ENCODE measurements at places on chromosomes 7 and 10.

- DNase-seq, result no peak
Observed at GRCh38 chr10:132478341-132479023, 59.1 kb upstream of the INPP5A start.

DNA sequence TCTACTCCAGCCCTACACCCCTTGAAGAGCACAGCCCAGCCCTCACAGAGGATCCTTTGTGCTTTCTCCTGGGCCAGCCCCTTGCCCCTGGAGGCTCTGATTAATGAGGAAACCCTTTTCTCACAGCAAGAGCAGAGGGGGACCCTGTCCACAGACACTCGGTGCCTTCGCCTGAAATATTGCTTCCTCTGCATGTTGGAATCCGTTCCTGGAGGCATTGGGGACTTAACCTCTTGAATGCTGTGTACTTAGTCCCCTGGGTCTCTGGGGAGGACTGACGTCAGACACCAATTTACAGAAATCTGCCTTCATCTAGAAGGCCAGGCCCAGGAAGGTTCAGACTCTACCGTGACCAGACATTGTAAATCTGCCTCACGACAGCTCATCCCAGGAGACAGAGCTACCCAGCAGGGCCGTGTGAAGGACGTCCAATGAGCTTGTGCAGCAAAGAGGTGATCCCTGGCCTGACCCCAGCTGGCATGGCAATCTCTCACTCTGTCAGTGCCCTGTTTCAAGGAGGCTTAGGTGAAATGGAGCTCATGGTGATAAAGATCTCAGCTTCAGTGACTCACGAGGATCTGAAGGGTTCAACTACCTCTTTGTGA is 8.1 kb upstream of the TMEM72 start:
- no peak for DNase-seq

- DNase-seq, result no peak
Observed at GRCh38 chr10:35459449-35459847, 123.1 kb downstream of the CCNY start.

GRCh38 chr10:118034791-118035261 is 11.9 kb downstream of the RAB11FIP2 start:
- no peak for DNase-seq

DNA sequence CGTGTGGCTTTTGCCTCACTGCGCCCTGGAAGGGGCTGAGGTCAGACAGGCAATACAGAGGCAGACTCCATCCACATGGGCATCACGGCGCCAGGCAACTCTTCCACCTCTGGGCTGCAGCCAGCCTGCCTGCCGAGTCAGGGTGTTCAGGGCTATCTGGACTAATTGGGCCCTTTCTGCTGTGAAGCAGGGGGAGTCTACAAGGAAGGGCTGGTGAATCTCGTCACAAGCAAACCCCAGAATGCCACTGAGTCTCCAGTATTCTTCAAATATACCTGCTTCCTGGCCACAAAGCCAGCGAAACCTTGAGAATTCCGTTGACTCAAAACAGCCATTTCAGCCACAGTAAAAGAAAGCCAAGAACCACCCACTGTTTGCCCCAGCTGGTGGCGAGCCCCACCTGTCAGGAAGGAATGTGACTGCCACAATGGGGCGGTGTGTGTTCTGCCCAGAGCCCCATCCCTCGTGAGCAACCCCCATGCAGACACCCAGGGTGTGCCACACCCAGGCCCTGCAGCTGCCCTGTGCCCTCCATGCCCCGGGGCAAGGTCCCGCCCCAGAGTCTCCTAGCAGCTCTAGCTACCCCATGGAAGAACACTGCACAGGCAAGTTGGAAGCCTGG is 117.3 kb downstream of the FAM53B start:
- no peak for DNase-seq

DNA sequence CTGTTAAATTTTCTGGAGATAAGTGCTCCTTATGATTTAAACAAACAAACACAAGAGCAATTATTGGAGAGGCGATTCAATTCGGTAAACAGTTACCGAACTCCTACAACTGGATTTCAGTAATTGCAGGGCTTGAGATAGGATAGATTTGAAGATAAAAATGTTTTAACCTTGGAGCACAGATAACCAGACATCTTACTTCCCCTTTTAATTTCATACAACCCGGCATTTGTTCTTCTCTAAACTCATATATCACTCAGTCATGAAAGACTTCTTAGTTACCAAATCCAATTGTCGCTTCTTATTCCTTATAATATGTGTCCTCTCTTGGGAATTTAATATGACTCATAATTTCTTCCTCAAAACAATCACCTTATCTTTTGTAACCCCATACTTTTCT is 235.9 kb upstream of the CSTF2T start:
- DNase-seq, result no peak

- DNase-seq, result no peak
Observed at GRCh38 chr7:8149222-8149621, 112.7 kb downstream of the ICA1 start.

- DNase-seq, result no peak
Observed at GRCh38 chr10:95428701-95429100, 132.5 kb downstream of the SORBS1 start.

GRCh38 chr10:49761201-49761788 is 828 bp downstream of the OGDHL start:
- no peak for DNase-seq

DNA sequence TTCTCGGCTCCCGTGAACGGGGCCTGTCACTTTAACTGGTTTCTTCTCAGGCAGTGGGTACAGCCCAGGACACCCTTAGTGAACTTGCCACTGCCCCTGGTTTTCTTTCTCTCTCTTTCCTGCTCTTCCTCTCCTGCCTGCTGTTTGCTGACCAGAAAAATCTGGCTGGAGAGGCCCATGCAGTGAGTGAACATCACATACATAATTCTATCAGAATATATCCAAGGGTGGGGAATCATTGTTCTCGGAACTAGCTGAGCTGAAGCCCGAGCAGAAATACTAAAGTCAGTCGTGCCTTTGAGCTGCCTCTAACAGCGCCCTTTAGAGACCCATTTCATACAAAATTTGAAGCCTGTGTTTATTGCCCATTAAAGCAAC is 501.5 kb upstream of the GALNT17 start:
- DNase-seq, result no peak

DNA sequence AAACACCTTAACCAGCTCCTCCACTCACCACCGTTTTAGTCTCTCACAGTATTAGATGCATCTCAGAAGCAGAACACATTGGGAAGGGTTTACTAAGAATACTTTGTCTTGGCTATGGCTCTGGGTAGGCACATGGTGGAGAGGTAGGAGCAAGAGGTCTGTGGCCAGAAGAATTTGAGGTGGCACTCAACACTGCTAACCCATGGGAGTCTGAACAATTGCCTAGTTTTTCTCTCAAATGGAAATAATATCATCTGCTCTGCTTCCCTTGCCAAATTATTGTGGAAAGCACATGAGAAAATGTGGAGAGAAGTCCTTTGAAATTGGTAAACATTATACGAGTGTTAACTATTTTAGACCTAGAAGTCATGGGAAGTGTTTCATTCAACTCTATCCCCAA is 214.3 kb downstream of the SKAP2 start:
- no peak for DNase-seq

GRCh38 chr7:19146699-19147098 is 1.5 kb upstream of the FERD3L start:
- DNase-seq, result no peak

- DNase-seq, result peak; percentile 92
Observed at GRCh38 chr7:120988591-120989256, at the start of gene CPED1. Gene CPED1, plus strand, starts transcription at chr7:120988711. Its CDS starts 911 bp downstream, at chr7:120989622.

- no peak for DNase-seq
Observed at GRCh38 chr7:6168477-6168868, 104.0 kb downstream of the CYTH3 start.

DNA sequence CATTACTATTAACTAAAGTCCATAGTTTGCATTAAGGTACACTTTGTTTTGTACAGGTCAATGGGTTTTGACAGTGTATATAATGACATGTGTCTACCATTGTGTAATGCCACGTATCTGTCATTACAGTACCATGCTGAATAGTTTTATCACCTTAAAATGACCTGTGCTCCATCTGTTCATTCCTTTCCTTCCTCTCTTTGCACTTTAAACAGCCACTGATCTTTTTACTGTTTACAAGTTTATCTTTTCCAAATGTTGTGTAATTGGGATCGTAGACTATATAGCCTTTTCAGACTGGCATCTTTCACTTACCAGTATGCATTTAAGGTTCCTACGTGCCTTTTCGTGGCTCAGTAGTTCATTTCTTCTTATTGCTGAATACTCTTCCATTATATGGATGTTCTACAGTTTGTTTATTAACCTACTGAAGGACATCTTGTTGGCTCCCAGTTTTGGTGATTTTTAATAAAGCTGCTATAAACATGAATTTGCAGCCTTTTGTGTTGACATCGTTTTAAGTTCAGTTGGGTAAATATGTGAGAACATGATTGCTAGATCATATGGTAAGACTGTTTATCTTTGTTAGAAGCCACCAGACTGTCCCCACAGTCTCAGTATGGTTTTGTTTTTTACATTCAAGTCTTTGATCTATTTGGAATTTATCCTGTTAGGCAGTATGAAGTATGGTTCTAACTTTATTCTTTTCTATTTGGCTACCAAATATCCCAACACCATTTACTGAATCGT is 24.7 kb downstream of the STAM start:
- no peak for DNase-seq

- no peak for DNase-seq
Observed at GRCh38 chr10:18401416-18402195, 249.8 kb downstream of the NSUN6 start.

- no peak for DNase-seq
Observed at GRCh38 chr7:71422104-71422503, 290.2 kb downstream of the GALNT17 start.

DNA sequence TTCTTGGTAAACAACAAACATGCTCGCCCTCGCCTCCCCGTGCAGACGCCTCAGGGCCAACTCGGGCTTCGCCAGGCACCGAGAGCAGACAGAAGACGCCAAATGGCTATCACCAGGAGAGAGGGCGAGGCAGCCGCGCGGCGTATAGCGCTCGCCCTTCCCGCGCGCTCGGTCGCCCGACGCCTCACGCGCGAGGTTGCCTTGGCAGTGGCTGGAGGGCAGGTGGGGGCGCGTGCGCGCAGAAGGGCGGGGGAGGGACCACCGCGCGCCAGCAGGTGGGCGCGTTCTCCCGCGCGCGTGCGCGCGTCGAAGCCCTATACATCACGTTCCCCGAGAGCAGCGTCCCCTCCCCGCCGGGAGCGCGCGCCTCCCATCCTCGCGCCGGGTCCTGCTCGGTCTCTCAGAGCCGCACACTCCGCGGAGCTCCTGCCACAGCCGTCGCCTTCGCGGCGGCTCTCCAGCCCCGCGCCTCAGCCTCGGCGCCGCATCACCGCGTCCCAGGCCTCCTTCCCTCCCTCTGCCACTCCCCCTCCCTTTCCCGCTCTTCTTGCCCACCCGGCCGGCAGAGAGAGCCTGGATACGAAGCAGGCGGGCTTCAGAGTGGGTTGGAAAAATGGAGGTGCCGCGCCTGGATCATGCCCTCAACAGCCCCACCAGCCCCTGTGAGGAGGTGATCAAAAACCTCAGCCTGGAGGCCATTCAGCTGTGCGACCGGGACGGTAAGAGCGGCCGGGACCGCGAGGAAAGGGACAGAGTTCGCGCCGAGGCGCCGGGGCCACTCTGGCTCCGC is at the start of gene PHYHIPL:
TSS of gene PHYHIPL (plus strand) at position 403 of the 790 bp plus-strand sequence. CDS start at position 614, 211 bp downstream.
- DNase-seq, result no peak

DNA sequence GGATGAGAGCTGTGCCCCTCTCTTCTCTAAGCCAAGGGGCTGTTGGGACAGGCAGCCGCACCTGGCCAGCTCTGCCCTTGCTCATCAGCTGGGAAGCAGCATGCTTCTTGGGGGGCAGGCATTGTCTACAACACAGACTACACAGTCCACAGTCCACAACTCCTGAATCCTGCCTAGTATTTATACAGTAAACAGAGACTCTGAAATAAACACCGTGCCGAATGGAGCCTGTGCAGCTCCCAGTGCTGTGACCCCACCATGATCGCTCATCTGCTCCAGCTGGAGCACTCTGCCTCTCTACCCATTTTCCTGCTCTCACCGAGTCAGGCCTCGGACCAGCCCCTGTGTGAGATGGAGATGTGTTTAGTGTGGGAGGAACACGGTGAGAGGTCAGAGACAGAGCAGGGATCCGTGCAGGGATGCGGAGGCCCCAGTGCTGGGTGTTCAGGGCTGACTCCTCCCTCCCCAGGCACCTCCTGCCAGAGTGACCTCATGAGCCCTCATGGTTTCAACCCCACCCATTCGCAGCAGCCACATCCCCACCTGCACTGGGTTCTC is 608.0 kb downstream of the DNAJB6 start:
- no peak for DNase-seq

DNA sequence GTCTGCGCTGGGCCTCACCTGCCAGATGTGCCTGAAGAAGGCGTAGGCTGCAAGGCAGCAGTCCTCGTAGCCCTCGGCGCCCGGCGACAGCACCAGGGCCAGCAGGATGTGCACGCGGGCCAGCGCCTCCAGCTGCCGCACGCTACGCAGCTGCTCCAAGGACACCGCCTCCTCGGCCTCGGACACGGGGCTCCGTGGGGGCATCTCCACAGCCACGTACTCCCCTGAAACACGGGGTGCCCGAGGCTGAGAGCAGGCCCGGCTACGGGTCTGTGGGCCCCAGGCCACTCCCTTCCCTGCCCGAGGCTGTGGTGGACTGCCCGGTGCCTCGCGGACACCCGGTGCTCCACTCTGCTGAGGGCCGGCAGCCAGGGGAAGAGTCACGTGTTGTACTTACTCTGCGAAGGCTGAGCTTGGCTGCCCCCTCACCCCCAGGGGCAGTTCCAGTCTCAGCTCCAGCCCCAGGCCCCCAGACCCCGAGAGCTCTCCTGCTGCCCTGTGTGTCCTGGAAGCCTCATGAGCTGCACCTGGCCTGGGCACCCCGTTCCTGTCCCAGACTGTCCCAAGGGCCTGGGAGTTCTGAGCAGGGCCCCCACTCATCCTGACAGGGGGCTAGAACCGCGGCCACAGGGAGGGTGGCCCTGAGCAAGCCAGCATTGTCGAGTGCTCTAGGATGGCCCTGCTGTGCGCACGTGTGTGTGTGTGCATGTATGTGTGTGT is 62.8 kb downstream of the CFAP46 start:
- DNase-seq, result no peak

DNA sequence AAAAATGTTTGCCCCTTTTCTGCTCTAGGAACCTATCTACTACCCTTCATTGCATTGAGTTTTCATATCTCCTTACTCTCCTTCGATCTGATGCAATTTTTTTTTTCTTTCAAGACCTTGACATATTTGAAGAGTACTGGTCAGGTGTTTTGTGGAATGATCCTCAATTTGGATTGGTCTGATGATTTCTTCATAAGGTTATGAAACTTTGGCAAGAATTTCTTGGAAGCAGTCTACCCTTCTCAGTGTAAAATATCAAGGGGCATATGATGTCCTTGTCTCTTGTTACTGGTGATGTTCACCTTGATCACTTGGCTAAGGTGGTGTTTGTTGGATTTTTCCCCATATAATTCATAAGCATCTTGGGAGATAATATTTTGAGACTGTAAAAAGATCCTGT is 64.7 kb downstream of the CPED1 start:
- no peak for DNase-seq
